Tibial artery (tissue), 4 donors: ENCODE measurements at places on chromosomes 2 and 18.

- no peak overlapping the region for H3K4me3 ChIP-seq
- DNase-seq, result no peak
- H3K27ac ChIP-seq, result peak overlapping the region; percentile 16
Observed at GRCh38 chr2:28613633-28614501, 118.0 kb downstream of the PLB1 start.

DNA sequence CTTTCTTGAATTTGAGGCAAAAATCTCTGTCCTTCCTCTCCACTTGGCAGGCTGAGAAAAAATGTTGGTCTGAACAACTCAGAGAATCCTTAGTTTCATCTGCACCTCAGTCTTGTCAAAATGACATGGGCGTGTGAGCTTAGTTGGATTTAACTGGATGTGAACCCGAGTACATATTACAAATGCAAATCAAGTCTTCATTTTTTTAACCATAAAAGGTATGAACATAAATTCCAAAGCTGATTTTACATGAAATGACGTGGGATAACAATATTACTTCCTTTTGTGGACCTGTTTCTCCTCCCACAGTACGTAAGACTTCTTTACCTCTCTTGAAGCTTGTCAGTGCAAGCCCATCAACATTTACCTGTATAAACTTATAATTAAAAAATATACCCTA, 32.6 kb upstream of the RND3 start:
- DNase-seq, result no peak
- H3K4me1 ChIP-seq, result no peaks in the 10 kb centered on the region
- H3K27ac ChIP-seq, result no peak overlapping the region
- no peak overlapping the region for H3K4me3 ChIP-seq
- no peaks in the 10 kb centered on the region for H3K36me3 ChIP-seq

DNA sequence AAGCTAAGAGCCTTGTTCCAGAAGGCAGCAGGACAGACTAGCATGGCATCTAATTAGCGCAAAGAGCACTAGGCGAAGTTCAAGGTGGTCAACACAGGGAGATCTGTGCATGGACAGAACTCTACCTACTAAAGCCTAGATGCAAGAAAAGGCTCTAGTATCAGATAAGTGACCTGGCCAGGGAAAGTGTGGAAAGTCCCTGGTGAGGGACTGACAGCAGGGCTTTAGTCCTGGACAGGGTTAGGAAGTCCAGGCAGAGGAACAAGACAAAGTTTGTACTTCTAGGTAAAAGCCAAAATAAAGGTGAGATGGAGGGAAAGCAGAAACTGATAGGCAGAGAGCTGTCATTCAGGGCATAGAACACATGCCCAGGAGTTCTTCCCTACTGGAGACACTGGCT, 45.0 kb upstream of the PCBP1 start:
- no peaks in the 10 kb centered on the region for H3K27me3 ChIP-seq
- no peak for DNase-seq
- H3K27ac ChIP-seq, result no peak overlapping the region
- H3K4me3 ChIP-seq, result no peak overlapping the region
- peaks cover 22% of the 10 kb centered on the region for H3K36me3 ChIP-seq

- no peak for DNase-seq
- H3K27me3 ChIP-seq, result no peaks in the 10 kb centered on the region
- H3K4me1 ChIP-seq, result no peaks in the 10 kb centered on the region
Observed at GRCh38 chr2:151691631-151692030, 42.6 kb downstream of the NEB start.

- H3K4me1 ChIP-seq, result no peaks in the 10 kb centered on the region
- peaks cover 62% of the 10 kb centered on the region for H3K27me3 ChIP-seq
- H3K36me3 ChIP-seq, result no peaks in the 10 kb centered on the region
- H3K4me3 ChIP-seq, result no peak overlapping the region
- H3K27ac ChIP-seq, result no peak overlapping the region
- DNase-seq, result no peak
Observed at GRCh38 chr2:130760754-130761751, 5.7 kb downstream of the AMER3 start.

- H3K27ac ChIP-seq, result no peak overlapping the region
- no peak for DNase-seq
- H3K36me3 ChIP-seq, result no peaks in the 10 kb centered on the region
- H3K27me3 ChIP-seq, result no peaks in the 10 kb centered on the region
Observed at GRCh38 chr2:88086401-88086800, 18.8 kb downstream of the SMYD1 start.

- H3K36me3 ChIP-seq, result no peaks in the 10 kb centered on the region
- H3K27me3 ChIP-seq, result no peaks in the 10 kb centered on the region
- no peak overlapping the region for H3K27ac ChIP-seq
- DNase-seq, result no peak
- no peak overlapping the region for H3K4me3 ChIP-seq
Observed at GRCh38 chr2:110852541-110853263, 120.3 kb downstream of the ACOXL start.

- no peaks in the 10 kb centered on the region for H3K36me3 ChIP-seq
- no peak overlapping the region for H3K27ac ChIP-seq
- no peak for DNase-seq
Observed at GRCh38 chr2:132757002-132757589, 87.1 kb upstream of the LYPD1 start.
